B cell (primary cell): ENCODE measurements at places on chromosomes 13 and 19. TPM values are rescaled to one million over a fixed set of nuclear protein-coding genes. Genes with fewer than 3 reads are reported as not detected.

Gene MED26
- total RNA-seq = 32.2 and 33.6 TPM in 2 replicates

Gene ZNF586
- 48.0 and 51.3 TPM in 2 replicates for total RNA-seq

Gene WDR87
- total RNA-seq = 0.07 TPM in 1 of 2 replicates, not detected in the other

Gene MYO1F
- total RNA-seq = 126 TPM in 2 replicates

Gene UHRF1
- total RNA-seq = 0.29 and 0.32 TPM in 2 replicates

Gene ZNF709
- 8.4 and 9.3 TPM in 2 replicates for total RNA-seq

Gene NLRP8
- not detected in 2 replicates for total RNA-seq

Gene ZNF345
- total RNA-seq = 17.7 and 19.5 TPM in 2 replicates

Gene HOMER3
- total RNA-seq = 4.7 and 5.9 TPM in 2 replicates

Gene KCNK6
- total RNA-seq = 3.7 and 4.4 TPM in 2 replicates

Gene DHDH
- total RNA-seq = 0.64 TPM in 1 of 2 replicates, not detected in the other

Gene CGB3
- total RNA-seq = not detected in 2 replicates

Gene APOC1
- total RNA-seq = not detected in 2 replicates

Gene UBAC2
- total RNA-seq = 52.9 and 56.3 TPM in 2 replicates

Gene FRY
- 6.3 and 7.8 TPM in 2 replicates for total RNA-seq

Gene CADM4
- 0.42 and 1.1 TPM in 2 replicates for total RNA-seq

Gene KLK7
- total RNA-seq = not detected in 2 replicates
